ENCODE measurements at places on chromosomes 1 and 21. TPM values are rescaled to one million over a fixed set of nuclear protein-coding genes. Genes with fewer than 3 reads are reported as not detected.

DNA sequence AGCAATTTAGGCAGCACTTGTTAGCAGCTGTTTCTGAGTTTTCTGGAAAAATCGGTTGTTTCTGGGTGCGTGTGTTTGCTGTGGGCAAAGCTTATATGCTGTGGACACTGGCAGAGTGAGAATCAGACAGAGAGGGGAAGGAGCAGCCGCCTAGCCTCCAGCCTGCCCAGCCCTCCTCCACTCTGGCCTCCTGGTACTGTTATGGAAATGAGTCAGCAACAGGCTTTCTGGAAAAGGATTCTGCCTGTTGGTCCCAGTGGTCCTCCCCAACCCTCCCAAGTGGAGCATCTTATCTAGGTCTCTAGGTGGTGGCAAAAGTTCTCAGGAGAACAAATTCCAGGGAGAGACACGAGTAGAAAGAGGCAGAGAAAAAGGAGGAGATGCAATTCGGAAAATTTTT, 42.2 kb upstream of the GOLT1A start:
- no peak for DNase-seq

BEND5 gene
- 4.4 TPM for total RNA-seq

GRCh38 chr1:244992833-244993232, 128.5 kb upstream of the HNRNPU start:
- no peak for DNase-seq

PDE9A gene
- 15.2 TPM for total RNA-seq

DNA sequence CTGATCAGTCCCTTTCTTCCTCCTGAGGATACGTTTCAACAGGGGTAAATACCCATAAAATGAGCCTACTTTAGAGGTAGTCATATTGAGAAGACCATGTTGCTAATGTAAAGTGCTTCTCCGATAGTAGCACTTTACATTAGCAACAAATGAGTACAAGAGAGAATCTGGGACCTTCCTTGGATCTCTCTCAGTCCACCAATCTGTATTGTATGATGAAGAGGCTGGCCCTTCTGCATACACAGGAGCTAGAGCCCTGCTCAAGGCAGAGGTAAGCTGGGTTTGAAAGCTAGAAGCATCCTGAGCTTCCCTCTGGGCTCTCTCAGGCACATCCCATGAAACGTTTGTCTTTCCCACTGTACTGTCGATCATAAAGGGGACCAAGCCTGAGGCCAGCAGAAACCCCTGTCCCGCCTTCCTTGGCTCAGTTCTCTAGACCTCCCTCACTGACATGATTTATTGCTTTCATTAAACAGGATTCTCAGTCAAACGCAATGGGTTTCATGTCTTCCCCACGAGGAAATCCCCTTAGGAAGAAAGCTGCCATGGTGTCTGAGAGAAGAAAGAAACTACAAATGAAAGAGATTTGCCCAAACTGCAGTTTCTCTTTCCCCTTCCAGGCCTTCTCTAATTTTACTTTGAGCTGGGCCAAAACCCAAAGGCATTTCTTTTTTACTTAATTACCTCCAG, 62.8 kb upstream of the BCAR3 start:
- DNase-seq: no peak

GRCh38 chr1:208137193-208137592, 107.0 kb downstream of the PLXNA2 start:
- DNase-seq: no peak

DNA sequence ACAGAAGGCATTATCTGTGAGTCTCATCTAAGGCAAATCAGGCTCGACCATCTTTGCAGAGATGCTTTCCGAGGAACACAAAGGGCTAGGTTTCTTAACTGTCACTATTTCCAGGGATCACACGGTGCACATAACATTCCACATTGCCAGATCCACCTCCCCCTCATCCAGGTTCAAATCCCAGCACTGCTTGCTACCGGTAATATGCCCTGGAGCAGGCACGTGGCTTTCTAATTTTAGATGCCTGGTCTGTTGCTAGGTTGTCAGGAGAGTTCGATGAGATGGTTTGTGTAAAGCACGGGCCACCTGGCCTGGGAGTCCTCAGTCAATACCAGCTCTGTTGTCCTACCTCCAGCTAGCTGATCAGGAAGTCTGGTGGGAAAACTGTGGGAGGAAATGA, 598.6 kb downstream of the NPHP4 start:
- DNase-seq: no peak

VHLL gene
- not detected for total RNA-seq

GRCh38 chr1:171032822-171033702, 57.6 kb upstream of the FMO3 start:
- no peak for DNase-seq
